ENCODE measurements at places on chromosomes 1 and 21.

DNA sequence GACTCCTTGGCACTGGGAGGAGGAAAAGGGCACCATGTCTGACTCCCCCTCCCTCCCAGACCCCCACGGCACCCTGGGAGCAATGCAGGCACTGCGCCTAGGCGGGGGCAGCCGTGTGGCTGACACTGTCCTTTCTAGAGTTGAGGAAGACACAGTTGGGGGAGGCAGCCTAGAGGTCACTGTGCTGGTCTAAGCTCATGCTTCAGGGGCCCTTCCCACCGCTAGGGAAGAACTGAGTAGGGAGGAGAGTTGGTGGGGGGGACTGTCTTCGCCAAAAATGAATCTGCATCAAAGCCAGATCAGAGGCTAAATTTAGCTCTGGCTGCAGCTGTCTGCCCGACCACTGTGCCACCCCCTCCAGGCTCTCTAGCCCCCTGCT lies 3.4 kb downstream of the SEMA6C start:
- no peak for DNase-seq

DNA sequence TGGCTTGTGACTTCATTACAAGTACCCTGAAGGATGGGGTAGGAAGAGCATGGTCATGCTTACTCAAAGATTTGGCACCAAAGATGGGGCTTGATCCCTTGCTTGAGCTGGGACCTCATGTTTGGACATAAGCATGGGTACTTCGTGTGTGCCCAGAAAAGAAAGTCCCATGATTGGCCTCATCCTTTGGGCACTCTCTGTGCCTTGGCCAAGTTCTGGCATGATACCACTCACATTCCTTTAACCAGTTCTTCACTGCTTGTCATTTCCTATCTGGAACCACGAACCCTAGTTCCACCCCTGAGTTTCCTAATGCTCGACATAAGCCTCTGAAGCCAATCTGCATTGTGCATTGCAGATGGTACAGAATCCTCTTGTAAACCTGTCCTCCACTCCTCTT lies 107.0 kb downstream of the NAV1 start:
- no peak for DNase-seq

DNA sequence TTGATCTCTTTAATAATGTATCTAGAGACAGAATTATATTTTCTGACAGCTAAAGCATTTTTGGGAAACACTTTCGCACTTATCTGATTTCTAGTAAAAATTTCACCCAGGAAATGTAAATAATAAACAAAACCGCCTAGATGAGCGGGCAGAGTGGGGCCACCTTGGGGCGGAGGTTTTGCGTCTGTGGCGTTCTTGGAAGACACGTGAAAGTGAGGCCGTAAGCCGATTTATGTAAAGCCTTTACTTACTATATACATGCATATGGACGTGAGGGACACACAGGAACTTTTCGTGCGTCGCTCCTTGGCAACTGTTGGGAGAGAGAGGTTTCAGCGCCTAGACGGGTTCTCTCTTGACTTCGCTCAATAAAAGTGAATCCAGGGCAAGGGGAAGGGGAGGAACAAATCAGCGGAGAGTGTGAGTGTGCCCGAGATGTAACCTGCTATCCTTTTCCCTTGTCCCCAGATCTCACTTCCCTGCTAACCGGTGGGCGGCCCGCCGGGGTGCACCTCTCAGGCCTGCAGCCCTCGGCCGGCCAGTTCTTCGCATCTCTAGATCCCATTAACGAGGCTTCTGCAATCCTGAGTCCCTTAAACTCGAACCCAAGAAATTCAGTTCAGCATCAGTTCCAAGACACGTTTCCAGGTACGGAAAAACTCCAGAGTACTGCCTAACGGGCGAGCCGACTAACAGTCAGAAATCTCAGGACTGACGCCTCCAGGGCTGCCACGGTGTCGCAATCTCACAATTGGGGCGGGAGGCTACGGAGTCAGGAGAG lies 1.7 kb downstream of the HLX start:
- no peak for DNase-seq

- no peak for DNase-seq
Observed at GRCh38 chr1:159980786-159981185, 26.7 kb upstream of the SLAMF9 start.

GRCh38 chr1:23801338-23801748 lies 789 bp upstream of the GALE start:
- DNase-seq = no peak

DNA sequence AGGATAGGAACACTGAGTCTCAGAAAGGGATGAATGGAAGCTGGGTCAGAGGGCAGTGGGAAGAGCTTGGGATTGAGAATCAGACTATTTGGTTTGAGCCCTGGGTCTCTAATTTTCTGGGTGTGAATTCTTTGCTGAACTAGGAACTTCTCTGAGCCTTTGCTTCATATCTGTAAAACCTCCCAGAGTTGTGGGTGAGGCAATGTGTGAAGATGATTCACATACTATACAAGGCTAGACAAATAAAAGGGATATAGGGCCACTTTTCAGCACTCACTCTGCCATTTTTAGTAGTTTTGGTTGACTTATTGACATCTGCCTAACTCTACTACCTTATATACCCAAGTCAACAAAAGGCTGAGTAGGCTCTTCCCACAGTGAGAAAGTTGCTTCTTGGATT lies 77.7 kb upstream of the JUN start:
- DNase-seq = no peak

GRCh38 chr1:151790940-151791651 lies 796 bp upstream of the TDRKH start:
- DNase-seq = peak; percentile 12

- peak; percentile 72 for DNase-seq
Observed at GRCh38 chr1:200890818-200891773, 3.6 kb upstream of the INAVA start.

GRCh38 chr1:86706018-86706635 lies 1.8 kb downstream of the SH3GLB1 start:
- no peak for DNase-seq

GRCh38 chr21:14361958-14362357 lies 21.0 kb downstream of the HSPA13 start:
- DNase-seq = no peak

- DNase-seq = no peak
Observed at GRCh38 chr1:64734287-64734652, 10.6 kb upstream of the RAVER2 start.

DNA sequence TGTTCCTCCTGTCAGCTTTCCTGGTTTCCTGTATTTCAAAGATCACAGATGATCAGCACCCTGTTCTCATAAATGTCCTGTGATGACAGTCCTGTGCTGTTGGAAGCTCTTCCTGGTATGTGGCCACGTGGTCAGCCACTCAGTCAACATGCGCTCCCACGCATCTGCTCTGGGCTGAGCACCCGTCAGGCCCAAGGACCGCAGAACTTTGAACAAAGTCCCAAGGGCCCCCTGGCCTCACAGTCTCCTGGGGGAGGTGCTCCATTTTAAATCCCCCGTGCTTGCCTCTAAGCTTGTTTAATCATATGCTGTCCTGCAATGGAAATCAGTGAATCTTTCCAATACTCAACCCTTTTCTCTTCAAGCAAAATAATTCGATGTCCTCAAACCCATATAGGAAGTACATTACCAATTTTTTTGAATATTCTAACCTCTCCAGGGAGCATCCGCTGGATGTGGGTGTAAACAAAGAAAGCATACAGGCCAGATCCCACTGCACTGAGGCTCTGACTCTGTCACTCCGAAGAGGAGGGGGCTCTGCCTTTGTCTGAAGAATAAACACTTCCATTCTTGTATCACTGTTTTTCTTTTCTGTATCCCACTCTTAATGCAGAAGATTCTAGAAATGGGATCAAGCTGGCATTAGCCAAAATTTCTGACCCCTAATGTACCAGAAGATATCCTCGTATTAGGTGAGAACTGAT lies 250.3 kb downstream of the SDCCAG8 start:
- no peak for DNase-seq

- no peak for DNase-seq
Observed at GRCh38 chr1:229268505-229268904, 2.4 kb upstream of the RAB4A start.

- DNase-seq = no peak
Observed at GRCh38 chr21:40672602-40673001, 174.4 kb downstream of the DSCAM start.

DNA sequence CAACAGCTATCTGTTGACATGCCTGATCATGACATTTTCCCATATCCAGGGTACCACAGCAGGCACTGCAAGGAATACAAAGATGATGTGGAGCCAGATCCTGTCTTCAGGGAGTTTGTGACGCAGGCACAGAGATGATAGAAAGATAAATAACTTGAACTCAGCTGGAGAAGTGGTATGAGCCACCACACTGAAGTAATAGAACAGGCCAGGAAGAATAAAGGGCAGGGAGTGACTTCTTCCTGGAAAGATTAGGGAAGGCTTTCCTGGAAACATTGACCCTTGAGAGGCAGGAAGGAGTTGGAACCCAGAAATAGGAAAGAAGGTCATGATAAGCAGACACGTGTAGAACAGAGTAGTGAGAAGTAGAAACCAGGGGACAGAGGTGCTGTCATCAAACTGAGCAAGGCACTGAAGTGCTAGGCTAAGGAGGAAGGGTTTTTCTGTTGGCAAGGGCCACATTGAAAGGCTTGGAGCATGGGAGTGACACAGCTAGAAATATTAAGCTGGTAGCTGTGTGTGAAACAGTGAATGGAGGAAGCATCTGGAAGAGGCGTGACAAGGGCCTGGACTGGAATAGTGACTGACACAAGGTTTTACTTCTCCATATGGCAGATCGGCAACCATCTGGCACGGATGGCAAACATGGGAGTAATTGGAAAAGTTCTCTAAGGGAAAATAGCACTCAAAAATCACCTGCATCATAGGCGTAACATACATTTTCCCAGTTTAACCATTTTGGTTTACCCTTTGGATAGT lies 68.4 kb downstream of the AK5 start:
- DNase-seq = no peak

DNA sequence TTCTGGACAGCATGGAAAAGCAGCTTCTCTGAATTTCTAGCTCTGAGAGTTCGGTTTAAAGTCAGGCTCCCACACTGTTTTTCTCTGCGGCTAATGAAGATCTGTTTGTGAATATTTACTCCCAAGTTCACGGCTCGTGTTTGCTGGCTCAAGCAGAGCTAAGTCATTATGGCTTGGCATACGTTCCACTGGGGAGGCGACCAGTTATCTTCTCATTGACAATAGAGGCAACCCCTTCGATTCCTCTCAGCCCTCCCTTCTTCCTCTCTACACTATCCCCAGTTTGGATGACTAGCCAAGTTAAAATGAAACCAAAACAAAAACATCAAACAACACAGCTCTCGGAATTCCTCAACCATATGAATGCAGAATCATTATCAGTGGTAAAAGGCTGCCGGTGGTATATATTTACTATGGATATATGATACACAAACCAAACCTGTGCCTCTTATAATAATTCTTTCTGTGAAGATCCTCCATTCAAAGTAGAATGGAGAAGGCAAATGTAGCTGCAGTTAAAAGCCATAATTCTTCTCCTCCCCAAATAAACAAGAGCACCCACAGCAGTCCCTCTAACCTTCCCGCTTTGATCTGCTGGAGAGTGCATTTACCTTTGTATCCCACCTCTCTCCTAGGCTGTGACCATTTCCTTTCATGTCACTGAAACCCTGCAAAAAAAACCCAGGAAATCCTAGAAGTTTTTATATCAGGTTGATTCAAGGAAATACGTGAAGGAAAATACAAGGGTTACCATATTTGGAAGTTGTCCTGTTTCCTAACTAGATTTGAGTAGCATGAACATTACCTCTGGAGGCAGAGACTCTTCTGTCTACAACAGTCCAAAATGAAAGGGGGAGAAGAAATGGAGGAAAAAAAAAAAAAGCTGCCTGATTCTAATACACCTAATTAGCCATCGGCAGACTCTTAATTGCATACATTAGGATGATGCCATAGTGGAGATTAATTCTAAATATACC lies 108.3 kb upstream of the USH2A start:
- DNase-seq = peak; percentile 20

- peak; percentile 34 for DNase-seq
Observed at GRCh38 chr1:108646648-108647269, 14.1 kb downstream of the HENMT1 start.

- no peak for DNase-seq
Observed at GRCh38 chr1:212686591-212686990, 13.0 kb downstream of the BATF3 start.

DNA sequence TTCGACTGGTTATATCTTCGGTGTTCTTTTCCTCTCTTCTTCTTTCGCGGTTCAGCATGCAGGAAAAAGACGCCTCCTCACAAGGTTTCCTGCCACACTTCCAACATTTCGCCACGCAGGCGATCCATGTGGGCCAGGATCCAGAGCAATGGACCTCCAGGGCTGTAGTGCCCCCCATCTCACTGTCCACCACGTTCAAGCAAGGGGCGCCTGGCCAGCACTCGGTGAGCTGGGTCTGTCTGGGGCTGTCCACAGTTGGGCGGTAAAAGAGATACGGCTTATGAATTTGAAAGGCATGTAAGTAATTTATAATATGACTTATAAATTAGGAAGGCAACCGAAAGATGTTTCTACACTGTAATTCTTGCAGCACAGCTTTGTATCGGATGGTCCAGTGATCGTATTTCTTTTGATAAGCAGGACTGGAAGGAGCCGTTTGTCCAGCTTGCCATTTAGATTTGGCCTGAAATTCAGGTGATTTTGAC lies 334 bp downstream of the CTH start:
- no peak for DNase-seq

- DNase-seq = peak; percentile 22
Observed at GRCh38 chr1:58619286-58620054, 42.4 kb upstream of the TACSTD2 start.

GRCh38 chr1:212622467-212622866 lies 13.9 kb downstream of the ATF3 start:
- no peak for DNase-seq

DNA sequence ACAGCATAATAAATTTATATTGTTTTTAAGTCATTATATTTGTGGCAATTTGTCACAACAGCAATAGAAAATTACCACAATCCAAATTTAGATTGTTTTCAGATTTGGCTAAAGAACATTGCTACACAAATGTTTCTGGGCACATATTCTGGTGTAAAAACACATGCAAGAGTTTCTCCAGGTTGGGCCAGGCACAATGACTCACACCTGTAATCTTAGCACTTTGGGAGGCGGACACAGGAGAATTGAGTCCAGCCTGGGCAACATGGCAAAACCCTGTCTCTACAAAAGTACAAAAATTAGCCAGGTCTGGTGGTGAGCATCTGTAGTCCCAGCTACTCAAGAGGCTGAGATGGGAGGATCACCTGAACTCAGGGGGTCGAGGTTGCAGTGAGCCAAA lies 8.4 kb downstream of the ERO1B start:
- DNase-seq = no peak

- no peak for DNase-seq
Observed at GRCh38 chr1:241600496-241600901, 39.7 kb downstream of the CHML start.

DNA sequence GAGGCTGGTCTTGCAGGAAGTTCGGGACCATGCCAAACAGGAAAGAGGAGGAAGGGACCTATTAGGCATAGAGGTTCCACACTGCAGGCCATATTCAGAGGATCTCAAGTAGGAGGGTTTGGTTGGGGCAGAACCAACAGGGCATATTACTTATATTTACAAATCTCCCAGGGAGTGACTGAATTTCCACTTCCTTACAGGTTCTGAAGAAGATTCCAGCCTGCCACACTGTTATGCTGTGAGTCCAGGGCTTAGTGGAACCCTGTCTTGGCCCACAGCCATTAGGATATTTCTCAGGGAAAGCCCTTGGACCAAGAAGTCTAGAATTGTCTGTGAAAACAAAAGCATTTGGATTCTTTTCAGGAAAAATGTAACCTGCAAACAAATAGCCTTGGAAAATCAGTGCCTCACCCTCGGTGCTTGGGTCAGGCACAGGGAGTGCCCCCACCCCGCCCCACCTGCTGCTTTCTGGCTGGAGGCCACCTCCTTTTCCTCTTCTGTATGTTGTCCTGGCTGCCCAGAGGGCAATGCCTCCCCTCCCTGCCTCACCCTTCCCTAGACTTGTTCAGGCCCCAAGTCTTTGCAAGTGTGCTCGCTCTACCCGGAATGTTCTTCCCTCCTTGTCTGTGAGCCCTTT lies 41.0 kb upstream of the JUN start:
- no peak for DNase-seq

Measured in renal pelvis (tissue), 12 donors.